ENCODE measurements at places on chromosomes 7 and 10.

- DNase-seq: no peak
These were observed 4.4 kb upstream of the LZTS2 start for GRCh38 chr10:100995181-100995580.

DNA sequence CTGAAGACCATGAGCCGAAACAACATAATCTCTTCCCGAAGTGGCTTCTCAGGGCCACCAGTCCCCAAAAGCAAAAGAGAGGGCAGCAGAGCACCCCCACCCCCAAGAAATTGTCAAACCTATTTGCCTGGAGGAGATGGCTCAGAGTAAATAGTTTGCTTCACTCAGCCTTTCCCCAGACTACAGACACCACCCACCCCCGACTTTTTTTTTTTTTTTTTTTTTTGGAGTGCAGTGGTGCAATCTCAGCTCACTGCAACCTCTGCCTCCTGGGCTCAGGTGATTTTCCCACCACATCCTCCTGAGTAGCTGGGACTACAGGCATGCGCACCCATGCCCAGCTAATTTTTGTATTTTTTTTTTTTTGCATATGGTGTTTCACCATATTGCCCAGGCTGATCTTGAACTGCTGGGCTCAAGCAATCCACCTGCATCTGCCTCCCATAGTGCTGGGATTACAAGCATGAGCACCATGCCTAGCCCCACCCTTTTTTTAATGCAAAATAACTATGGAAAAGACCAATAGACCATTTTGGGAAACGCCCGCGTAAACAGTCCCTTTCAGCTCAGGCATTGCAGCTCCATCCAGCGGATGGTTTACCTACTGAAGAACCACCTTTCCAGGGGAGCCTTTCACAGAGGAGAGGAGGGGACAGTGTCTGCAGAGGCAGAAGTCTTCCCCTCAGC is 9.7 kb downstream of the ZMIZ1 start:
- no peak for DNase-seq

GRCh38 chr7:106542550-106543220 is 118.3 kb downstream of the CCDC71L start:
- DNase-seq: no peak

GRCh38 chr10:4595719-4596319 is 230.2 kb upstream of the AKR1E2 start:
- no peak for DNase-seq

- no peak for DNase-seq
These were observed 86.0 kb upstream of the RET start for GRCh38 chr10:42990721-42991441.

GRCh38 chr10:3887404-3887803 is 102.4 kb upstream of the KLF6 start:
- DNase-seq: no peak

- no peak for DNase-seq
These were observed 23.7 kb downstream of the CRPPA start for GRCh38 chr7:16397501-16398145.
